ENCODE measurements at places on chromosomes 3 and 15. TPM values are rescaled to one million over a fixed set of nuclear protein-coding genes. Genes with fewer than 3 reads are reported as not detected.

GASK1A gene
- 0.87 TPM for total RNA-seq

DNA sequence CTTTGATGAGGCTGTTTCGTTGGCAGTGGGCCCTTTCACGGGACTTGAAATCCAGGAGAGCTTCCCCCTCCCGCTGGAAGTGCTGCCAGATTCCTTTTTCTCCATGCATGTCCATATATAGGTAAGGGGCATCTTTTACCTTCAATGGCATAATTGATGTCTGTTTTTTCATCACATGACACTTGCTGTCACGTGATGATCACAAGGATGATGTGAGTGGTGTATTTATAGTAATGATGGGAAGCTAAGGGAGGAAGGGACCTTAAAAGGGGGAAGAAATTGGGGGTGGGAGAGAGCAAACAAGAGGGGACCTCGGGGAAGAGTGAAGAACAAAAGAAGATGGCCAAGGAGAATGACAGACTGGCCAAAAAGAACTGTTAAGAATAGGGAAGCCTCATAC, 11.3 kb upstream of the SUSD5 start:
- DNase-seq = no peak

TM4SF1 gene
- total RNA-seq = 247 TPM

DNA sequence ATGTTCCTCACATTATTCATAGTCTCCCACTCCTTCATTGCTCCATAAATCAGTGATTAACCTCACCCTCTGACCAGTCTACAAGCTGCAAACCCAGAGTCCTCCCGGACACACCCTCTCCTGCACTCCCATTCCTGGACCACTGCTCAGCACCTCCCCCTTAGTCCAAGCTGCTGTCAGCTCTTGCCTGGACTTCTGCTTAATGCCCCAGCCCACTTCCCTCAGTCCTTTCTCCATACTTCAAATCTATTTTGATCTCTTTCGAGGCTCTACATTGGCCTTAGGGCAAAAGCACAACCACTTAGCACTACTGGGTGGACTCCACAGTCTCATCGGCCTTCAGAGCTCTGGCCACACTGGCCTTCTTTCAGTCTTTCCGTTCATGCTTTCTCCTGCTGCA, 79.4 kb upstream of the FAM98B start:
- DNase-seq = no peak

DNA sequence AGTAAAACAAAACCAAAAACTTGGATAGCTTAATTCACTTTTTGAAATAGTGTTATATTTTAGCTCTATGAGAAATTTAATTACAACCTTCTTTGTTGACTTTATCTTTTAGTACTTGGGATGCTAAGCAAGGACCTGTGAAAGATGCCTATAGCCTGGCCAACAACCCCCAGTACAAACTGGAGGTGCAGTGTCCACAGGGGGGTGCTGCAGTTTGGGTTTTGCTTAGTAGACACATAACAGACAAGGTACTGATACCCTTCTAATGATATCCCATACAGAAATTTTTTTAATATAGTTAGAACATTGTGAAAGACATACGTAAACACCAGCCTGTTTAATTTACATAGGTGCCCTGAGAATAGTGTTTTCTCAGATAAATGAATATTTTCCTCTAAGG, 35.3 kb downstream of the CAPN7 start:
- DNase-seq = no peak

GRCh38 chr3:28210968-28211713, 30.3 kb upstream of the CMC1 start:
- no peak for DNase-seq

- DNase-seq = no peak
Observed at GRCh38 chr15:36172955-36173354, 406.5 kb upstream of the CDIN1 start.

SUCNR1 gene
- total RNA-seq = 2.1 TPM

ROPN1B gene
- not detected for total RNA-seq

DNA sequence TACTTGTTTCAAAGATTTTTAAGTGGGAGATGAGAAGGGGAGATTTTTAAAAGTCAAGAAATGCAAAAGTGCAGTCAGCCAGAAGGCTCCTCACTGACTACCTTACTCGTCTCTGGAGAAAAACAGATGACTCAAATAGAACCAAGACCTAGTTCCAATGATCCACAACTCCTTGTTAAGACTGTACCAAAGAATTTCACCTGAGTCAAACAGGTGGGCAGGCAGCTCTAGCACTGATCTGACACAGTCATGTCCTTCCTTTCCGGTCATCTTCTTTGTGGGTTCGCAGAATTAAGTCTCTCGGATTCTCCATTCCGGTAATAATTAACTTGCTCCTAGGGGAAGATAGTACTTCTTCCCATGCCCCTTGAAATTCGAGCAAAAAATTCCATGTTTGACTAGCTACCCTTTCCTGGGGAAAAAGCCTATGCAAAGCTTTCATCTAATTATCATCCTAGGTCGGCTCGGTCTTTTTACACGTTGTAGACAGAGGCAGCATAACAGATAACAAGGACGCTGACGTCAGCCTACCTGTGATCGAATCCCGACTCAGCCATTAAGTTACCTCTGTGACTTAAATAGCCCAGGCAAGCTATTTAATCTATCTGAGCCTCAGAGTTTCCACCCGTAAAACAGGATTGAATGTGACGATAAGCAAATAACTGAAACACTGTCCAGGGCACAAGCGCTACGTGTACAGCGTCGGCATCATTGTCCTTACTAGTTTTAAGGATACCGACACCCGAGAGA, 758 bp downstream of the SELENOK start:
- peak; percentile 56 for DNase-seq

CCNB2 gene
- 2.0 TPM for total RNA-seq

DNA sequence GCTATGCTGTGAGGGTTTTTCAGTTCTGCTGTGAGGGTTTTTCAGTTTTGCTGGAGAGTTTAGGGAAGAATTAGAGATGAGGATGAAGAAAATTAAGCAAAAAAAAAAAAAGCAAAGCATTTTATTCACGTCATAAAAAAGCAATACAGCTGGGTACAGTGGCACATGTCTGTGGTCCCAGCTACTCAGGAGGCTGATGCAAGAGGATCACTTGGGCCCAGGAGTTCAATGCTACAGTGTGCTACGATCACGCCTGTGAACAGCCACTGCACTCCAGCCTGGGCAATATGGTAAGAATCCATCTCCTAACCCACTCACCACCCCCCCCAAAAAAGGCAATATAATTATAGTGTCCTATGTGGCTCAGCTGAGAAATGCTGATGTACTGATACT, 162.7 kb downstream of the MAGI1 start:
- DNase-seq = no peak

- DNase-seq = no peak
Observed at GRCh38 chr3:44318891-44319311, 19.7 kb upstream of the TCAIM start.

GRCh38 chr15:100350434-100351226, 8.9 kb upstream of the ADAMTS17 start:
- DNase-seq = peak; percentile 44

DNA sequence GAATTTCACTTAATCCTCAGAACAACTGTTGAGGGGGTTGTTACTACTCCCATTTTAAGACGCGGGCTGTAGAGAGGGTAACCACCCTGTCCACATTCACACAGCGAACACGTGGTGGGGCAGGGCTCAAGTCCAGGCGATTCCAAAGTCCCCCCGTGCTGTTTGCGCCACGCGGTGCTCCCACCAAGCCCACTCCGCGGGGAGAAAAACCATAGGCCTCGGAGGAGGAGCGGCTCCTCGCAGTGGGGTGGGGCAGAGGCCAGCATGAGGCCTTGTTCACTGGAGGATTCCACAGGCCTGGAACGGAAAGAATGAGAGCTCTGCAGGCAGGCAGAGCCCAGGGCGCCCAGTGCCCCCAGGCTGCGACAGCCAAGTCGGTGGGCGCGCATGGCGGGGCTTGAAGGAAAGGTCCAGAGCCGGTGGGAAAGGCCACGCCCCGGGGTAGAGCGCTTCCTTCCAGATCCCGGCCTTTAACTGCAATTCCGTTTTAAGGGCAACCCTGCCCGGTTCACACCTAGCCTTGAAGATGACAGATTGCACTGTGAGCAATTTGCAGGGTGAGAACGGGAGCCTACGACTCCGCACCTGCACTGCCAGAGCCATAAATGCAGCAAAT, 161.8 kb upstream of the TBL1XR1 start:
- DNase-seq = peak; percentile 55

NUDT16 gene
- 8.7 TPM for total RNA-seq

- DNase-seq = peak; percentile 8
Observed at GRCh38 chr3:127124120-127124519, 68.8 kb upstream of the PRR23E start.

GRCh38 chr3:28989646-28990089, 291.2 kb upstream of the RBMS3 start:
- DNase-seq = no peak

CIDEC gene
- not detected for total RNA-seq
